Osteocyte (in vitro differentiated cells): ENCODE measurements at places on chromosomes 12 and 14.

DNA sequence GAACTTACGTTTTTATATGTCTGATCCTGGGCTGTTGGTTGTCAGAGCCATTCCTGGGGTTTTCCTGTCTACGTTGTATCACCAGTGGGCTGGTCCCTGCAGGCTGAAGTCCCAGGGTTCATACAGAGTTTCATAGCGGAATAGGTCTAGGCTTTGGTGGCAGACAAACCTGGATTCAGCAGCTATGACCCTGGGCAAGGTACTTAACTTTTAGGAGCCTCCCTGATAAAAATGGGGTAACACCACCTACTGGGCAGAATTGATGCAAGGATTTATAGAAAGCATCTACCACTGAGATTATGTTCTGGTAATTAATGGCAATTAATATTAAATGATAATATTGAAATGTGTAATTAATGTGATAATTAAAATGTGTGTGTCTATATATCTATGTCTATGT is 141.2 kb downstream of the SYNE2 start:
- no peak for DNase-seq

GRCh38 chr12:23169012-23169695 is 544.2 kb downstream of the ETNK1 start:
- DNase-seq: no peak

DNA sequence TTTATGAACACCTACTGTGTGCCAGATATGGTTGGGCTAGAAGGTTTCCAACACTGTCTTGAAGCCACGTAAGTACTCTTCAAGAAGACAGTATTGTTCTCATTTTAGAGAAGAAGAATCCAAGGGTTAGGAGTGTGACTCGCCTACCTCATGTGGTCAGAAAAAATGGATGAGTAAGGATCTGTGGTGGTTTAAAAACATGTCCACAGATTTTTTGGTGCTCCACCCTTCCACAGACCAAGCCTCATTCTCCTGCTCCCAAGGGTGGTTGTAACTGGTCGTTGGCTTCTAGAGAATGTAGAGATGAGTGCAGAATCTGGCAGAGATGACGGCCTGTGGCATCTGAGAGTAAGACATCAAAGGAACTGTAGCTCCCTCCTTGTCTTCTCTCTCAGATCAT is 30.3 kb upstream of the TTC7B start:
- no peak for DNase-seq

GRCh38 chr12:2785017-2785416 is 9.8 kb upstream of the FKBP4 start:
- no peak for DNase-seq

DNA sequence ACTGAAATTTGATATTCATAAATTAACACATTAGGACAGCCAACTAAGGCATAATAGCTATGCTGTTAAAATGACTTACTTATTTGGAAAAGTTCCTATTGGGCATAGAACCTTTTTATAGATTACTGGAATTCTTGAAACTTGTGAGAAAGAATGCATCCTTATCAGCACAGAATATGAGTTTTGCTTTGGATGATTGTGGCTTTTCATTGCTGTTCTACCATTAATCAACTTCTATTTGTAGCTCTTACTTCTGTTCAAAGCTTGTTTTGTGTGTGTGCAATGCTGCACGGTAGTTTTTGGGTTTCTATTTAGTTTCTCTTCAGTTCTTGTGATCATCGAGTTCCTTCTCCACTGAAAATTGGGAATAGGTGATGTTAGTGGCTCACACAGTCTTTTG is 152.4 kb upstream of the PELI2 start:
- DNase-seq: no peak

GRCh38 chr14:53391631-53392285 is 238.6 kb upstream of the DDHD1 start:
- no peak for DNase-seq

GRCh38 chr14:104116288-104116755 is 22.1 kb upstream of the KIF26A start:
- DNase-seq: no peak

DNA sequence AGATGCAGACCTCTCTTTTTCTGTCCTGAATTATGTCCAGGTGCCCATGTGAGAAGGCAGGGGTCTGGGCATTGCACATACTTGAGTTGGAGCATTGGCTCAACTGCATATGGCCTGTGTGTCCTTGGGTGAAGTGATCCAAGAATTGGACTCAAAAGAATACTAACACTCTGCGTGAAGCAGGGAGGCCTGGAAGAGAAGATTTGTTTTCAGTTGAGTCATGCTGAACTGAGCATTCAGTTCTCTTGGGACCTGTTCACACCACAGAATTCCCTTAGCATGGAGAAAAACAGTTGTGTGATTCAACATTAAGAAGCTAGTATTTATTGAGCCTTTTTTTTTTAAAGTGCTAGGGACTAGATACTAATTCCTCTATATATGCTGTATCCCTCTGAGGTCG is 164.7 kb upstream of the TBX3 start:
- DNase-seq: no peak

- DNase-seq: no peak
Observed at GRCh38 chr14:96203635-96204034, 1.0 kb upstream of the BDKRB2 start.

DNA sequence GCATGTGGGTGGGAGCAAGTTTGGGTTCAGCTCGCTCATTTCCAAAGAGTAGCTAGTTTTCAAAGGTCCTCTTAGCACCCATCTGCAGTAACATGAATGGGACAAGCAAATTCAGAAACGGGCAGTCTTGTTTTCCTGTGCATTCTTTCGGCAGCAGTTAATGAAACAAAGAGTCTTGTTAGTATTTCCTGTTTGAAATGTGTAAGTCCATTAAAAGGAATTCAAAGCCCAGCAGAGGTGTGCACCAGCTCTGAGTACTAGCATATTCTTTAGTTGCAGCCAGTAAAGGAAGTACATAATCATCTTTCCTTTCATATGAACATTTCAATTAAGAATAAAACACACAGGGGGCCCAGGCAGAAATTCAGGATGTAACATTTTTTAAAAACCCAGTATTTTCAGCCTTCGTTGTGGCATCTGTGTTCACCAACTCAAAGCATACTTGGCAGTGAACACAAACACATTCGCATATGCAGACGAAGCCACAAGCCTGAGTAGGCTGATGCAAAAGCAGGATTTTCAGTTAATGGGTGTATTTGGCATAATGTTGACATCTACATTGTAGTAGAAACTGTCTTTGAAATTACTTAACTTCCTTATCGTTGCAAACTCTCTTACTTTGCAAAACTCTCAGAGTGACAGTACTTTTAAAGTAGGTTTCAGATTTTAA is 570.0 kb upstream of the FLRT2 start:
- DNase-seq: no peak

DNA sequence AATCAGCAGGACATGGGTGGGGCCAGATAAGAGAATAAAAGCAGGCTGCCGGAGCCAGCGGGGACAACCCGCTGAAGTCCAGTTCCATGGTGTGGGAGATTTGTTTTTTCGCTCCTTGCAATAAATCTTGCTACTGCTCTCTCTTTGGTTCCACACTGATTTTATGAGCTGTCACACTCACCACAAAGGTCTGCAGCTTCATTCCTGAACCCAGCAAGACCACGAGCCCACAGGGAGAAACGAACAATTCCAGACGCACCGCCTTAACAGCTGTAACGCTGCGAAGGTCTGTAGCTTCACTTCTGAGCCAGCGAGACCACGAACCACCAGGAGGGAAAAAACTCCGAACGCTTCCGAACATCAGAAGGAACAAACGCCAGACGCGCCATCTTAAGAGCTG is 2.8 kb upstream of the CNIH1 start:
- no peak for DNase-seq

DNA sequence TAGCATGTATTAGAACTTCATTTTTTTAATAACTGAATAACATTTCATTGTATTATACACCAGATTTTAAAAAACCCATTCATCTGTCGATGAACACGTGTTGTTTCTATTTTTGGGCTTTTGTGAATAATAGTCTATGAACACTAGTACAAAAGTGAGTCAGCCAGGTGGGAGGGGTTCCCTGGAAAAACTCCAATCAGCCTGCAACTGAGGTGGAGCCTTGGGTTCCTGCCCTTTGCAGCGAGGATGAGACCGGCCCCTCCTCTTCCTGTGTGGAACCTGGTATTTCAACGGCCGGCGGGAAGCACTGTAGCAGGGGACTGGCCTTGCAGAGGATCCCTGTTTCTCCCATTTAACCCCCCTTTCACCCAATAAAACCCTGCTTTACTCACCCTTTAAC is 56.1 kb downstream of the LMNTD1 start:
- DNase-seq: no peak

DNA sequence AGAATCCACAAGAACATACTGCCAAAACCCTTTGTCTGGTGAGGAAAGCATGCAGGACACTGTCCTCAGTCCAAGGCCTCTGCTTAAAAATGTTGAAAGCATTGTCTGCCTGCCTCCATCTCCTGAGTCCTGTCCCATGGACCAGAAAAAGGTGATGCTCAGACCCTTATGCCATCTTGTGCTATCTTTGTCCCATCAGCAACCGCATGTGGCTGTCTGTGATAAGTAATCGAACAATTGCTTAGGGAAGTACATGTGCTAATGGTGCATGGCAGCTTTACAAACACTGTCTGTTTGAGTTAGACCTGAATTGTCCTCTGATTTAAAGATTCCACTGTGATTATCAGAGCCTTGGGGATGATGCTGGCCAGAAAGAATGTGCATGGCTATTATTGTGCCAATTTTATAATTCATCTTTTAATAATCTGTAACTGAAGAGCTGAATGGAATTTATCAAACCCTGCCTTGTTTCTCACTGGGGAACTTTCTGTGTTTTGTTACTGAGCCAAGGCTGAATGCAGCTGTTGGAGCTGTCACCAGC is 177.5 kb downstream of the DACT1 start:
- DNase-seq: no peak

GRCh38 chr12:50840809-50841487 is 1.8 kb upstream of the TMPRSS12 start:
- DNase-seq: no peak

- DNase-seq: no peak
Observed at GRCh38 chr12:2641761-2642160, 153.0 kb upstream of the FKBP4 start.

- DNase-seq: no peak
Observed at GRCh38 chr12:25459541-25459951, 93.5 kb downstream of the LMNTD1 start.

GRCh38 chr14:100067971-100068959 is 3.0 kb downstream of the EVL start:
- peak; percentile 49 for DNase-seq

DNA sequence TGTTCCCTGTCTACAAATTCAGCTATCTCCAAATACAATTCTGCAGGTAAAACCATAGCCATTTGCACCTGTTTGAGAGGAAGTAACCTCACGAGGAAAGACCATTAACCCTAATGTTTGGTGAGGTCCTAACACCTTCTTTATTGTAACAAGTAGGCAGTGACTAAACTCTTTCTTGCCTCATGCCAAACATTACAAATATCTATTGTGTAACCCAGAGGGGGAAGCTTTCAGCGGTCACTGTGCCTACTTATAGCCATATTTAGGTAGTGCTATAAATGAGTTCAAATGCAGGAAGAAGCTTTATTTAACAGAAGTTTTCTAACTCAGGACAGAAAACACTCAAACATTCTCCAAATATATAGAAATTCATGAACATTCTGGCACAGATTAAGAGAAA is 252.7 kb downstream of the LRFN5 start:
- no peak for DNase-seq

DNA sequence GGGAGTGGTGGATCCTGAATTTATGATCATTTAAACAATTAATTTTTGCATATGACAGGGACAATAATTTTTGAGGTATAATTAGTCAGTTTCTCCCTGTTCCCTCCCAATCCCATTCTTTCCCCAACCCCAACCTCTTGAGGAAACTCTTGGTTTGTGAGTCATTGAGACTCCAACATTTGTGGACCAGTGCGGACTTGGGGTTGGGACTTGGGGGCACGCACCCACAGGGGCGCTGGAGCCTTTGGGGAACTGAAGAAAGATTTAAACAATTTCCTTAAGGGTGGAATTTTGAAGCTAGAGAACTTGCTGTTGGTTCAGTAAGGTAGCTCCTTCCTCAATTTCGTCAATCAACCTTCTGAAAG is 17.4 kb upstream of the PTGR2 start:
- no peak for DNase-seq

- DNase-seq: no peak
Observed at GRCh38 chr12:27919671-27920235, 52.8 kb downstream of the PTHLH start.

DNA sequence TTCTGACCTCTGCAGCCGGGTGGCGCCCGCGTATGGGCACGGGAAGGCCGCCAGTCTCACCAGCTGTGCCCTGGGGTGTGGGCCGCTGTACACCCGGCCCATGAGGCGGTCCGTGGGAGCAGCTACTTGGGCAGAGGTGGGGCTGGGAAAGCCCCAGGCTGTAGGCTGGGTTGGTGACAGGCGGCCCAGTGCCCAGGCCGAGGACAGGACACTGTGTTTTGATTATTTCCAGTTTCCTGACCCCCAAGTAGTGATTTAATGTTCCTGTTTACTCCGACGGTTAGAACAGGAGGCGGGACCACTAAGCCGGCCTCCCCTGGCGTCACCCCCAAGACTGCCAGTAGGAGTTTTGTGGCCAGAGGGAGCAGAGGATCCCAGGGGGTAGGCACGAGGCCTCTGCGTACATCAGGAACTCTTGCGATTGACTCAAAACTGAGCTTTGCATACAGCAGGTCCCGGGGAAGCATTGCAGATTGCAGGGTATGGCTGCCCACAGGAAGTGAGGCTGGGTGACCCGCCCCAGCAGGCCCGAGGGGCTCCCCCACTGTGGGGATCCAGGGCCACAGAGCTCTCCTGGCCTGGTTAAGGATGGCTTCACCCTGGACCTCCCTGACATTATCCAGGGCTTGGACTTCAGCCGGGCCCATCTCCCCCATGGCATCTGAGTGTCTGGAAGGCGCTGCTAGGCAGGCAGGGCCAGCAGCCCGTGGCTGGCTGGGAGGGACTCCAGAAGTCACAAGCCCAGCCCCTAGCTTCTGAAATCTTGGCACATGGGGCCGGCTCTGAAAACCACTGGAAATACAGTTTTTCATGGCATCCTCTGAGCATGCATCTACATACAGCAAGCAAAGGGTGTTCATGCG is 42.5 kb upstream of the DIO3 start:
- DNase-seq: no peak

- no peak for DNase-seq
Observed at GRCh38 chr12:39975374-39975918, 130.4 kb downstream of the SLC2A13 start.

GRCh38 chr14:92103363-92103989 is 2.9 kb downstream of the ATXN3 start:
- DNase-seq: no peak

GRCh38 chr12:117023998-117024960 is 74.9 kb downstream of the TESC start:
- DNase-seq: no peak

- DNase-seq: no peak
Observed at GRCh38 chr12:131407221-131408035, 303.5 kb upstream of the SFSWAP start.

- no peak for DNase-seq
Observed at GRCh38 chr12:81759190-81760051, at the start of gene PPFIA2. Gene PPFIA2 (minus strand): TSS chr12:81759350.

DNA sequence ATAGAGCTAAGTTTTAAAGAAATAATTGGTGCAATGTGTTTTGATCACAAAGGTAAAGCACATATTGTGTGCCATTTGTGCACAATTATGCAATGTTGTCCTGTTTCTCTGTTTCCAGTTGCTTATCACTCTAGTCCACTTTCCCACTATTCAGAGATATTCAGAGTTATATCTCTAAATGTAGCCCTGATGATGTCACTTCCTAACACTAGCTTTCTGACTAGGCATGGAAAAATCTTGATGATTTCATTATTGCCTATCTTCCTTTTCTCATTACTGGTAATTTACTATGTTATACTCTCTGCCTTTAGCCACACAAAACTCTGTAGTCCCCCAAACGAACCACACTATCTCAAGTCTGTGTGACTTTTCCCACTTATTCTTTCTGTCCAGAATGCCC is 221.2 kb downstream of the TRHDE start:
- DNase-seq: no peak

- no peak for DNase-seq
Observed at GRCh38 chr12:116551952-116552772, 7.0 kb upstream of the MAP1LC3B2 start.
